ENCODE measurements at places on chromosomes 4 and X. TPM values are rescaled to one million over a fixed set of nuclear protein-coding genes. Genes with fewer than 3 reads are reported as not detected.

The FAM53A gene
- 1.4 TPM for total RNA-seq

The CNGA1 gene
- total RNA-seq = 6.1 TPM

The TRIM2 gene
- total RNA-seq = 13.4 TPM

The GYG2 gene
- total RNA-seq = 32.6 TPM

The TAPT1 gene
- total RNA-seq = 29.4 TPM

The BMP3 gene
- total RNA-seq = 0.47 TPM

The HPGD gene
- total RNA-seq = 7.9 TPM

The PDE6B gene
- 0.59 TPM for total RNA-seq

The DGKK gene
- total RNA-seq = not detected

The HSD17B13 gene
- 20.3 TPM for total RNA-seq

The SPINK2 gene
- total RNA-seq = 0.79 TPM

The FAAH2 gene
- 4.0 TPM for total RNA-seq

The KLKB1 gene
- 46.8 TPM for total RNA-seq

The MAGEC1 gene
- total RNA-seq = not detected

The SPANXB1 gene
- total RNA-seq = not detected

The PLP1 gene
- 0.67 TPM for total RNA-seq

The QDPR gene
- total RNA-seq = 38.0 TPM

Data from liver (tissue), 10 donors.